Hematopoietic multipotent progenitor cell (in vitro differentiated cells): ENCODE measurements at places on chromosomes 11 and 22.

GRCh38 chr11:35362521-35362980, 56.8 kb downstream of the SLC1A2 start:
- DNase-seq, result no peak

DNA sequence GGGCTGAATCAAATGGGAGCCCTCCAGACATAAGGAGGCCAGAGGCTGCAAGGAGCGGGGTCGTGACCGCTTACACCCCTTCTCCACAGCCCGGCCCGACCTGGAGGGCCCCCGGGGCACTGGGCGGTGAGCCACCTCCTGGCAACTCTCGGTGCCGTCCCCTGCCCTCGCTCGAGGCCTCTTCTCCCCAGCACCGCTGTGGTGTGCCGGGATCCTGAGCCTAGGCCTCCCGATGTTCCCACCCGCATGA, 432 bp upstream of the GP1BB start:
- no peak for DNase-seq

- DNase-seq, result no peak
These were observed 339.3 kb downstream of the DCDC1 start for GRCh38 chr11:31030138-31030792.

DNA sequence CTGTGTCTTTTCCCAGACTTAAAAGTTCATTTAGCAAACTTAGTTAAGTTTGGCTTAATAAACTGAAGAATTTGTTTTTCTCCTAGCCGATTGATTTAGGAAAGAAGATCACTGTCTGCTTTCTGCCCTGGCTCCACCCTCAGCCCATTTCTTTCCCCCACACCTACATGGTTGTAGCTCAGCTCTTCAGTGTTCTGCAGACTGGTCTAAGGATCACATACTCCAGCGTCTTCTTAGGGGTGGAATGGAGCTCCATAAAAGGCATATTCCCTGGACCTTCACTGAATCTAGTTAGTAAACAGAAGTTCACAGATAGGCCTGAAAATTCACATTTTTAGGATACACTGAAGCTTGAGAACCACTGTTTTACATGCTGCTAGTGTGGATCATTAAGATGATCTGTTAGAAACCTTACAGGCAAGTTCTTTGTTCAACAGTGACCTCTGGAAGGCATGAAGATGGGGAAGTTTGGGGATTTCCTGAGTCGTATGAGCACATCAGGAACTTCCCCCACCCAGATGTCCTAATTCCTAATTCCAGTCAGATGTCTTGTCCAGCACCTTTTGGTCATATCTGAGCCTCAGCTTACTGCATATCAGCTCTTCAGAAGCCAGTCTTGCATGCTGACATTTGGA, 16.8 kb downstream of the PIWIL4 start:
- no peak for DNase-seq

- DNase-seq, result no peak
These were observed 17.7 kb downstream of the RAB30 start for GRCh38 chr11:83054001-83054400.

GRCh38 chr11:33690290-33691065, 10.1 kb downstream of the C11orf91 start:
- DNase-seq, result no peak

DNA sequence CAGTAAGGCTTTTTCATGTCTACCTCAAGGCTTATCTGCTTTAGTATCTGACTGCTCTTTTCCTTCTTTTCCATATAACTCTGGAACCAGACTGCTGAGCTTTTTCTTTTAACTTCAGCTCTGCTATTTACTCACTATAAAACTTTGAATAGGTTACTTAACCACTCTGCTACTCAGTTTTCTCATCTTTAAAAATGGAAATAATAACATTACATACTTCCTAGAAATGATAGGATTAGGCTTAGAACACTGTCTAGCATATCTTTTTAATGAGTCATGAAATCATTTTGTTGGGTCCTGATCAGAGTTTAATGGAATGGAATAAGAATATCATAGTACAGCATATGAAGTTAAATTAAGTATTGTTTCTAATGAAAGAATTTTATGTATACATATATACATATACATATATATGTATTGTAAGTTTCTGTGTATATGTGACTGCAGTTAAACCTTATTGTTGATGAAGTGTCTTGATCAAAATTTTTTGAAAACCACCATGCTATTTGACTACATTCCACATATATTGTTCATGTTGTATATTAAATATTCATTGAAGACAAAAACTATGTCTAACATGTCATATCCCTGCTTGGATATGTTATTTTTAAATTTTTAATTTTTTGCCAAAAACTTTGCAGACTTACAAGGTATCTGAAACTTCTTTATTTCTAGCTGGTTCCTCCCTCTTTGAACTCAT, 120.2 kb downstream of the METTL15 start:
- no peak for DNase-seq

DNA sequence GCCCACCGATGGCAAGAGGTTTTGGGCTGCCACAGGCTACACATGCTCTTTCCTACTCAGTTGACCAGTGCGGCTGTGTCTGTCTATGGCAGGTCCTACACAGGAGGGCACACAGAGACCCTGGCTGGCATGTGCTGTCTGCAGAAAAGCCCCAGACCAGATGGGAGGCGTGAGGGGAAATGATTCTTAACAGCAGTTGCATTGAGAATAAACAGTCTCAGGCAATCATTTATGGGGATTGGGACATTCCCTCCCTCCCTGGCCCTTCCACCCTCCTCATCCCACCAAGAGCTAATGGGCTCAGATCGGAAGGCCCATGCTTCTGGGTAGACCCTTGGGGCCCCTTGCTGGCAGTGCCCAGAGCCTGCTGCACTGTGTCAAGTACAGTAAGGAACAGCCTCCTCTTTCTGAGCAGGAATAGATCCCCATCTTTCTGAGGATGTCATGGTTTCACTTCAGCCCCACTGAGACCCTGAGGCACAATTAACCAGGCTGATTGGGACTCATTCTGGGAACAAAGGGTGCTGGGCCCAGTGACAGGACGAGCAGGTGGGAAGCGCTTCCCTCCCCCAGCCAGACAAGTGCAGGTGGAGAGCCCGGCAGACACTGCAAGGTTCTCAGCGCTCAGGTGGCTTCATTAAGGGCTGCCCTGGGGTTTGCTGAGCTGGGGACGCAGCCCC, 28.3 kb downstream of the TSPAN18 start:
- DNase-seq, result no peak

DNA sequence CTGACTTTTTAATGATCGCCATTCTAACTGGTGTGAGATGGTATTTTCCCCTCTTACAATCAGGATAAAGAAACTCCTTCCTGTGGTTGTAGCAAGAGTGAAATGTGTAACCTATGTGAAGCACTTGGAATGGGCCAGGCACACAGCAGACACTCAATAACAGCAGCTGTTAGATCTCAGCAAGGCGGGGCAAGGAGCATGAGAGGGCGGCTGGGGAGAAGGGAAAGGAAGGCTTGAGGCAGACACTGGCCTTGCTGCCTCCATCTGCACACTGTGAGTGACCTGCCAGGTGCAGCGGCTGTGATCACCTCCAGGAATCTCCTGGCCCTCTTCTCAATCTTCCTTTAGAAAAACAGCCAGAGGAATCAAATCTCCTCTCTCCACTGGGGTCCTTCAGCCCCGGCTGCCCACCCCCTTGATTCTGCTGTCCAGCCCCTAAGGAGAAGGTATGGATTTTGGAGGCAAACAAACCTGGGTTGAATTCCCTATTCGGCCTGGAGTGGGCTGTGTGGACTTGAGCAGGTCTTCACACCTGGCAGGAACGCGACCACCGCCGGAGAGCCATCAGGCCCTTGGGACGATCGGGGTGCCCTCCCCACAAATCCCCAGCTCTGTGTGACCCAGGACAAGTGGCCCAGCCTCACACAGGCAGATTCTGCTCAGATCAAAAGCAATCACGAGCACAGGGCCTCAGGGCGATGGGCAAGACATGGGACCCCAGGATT, 49.0 kb downstream of the RPUSD4 start:
- no peak for DNase-seq

- no peak for DNase-seq
These were observed 562.8 kb upstream of the CCDC179 start for GRCh38 chr11:23423104-23423503.

DNA sequence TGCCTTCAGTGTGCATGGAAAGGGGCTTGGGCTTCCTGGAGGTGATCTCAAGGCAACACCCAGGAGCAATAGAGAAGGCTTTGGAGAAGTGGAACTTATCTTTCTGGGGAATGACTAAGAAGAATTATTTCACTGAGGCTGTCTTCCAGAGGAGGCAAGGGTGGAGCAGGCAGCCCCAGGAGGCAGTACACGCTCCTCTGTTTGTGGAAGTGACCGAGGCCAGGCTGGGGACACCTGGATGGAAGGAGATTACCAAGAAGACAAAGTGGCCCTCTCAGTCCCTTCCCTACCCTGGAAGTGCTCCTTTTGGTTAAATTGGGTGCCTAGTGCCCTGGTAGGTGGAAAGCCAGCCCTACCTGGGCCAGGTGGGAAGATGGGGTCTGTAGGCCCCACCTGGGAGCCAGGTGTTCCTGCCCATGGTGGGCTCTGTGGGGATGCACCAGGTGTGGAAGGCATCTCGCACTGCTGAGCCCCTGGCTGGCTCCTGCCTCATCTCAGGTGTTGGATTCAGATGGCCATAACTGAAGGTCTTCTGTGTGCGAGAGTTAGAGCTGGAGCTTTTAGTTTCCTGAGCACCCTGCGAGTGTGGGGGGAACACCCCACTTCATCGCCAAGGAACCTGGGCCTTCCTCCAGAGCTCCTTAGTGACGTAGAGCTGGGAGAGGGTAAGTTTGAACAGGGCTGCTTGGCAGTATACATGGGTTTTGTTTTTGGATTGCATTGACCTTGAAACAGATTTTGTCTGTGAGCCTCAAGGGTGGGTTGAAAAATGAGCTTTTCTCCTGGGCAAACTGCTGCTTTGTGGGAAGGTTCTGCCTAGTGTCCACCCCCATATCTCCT, 46.1 kb downstream of the MICAL2 start:
- no peak for DNase-seq

DNA sequence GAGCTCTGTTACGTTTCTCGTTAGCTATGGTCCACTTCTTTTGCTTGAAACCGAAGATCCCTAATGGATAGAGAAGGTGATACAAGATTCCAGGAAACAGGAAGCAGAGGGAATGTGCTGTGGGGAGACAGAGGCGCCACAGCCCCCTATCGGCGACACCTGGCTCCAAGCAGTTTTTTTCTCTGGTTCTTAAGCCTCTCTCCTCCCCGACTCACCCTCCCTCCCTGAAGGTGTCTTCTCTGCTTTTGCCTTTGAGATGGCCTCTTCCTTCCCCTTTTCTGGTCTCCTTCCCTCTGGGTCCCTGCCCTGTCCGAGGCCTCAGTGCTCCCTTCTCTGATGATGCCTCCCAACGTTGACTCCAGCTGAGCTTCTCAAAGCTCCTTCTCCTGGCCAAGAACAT, 14.2 kb upstream of the APOBEC3A start:
- no peak for DNase-seq

- DNase-seq, result no peak
These were observed 4.2 kb downstream of the PDE2A start for GRCh38 chr11:72670041-72670440.

GRCh38 chr22:16866167-16866566, 41.0 kb upstream of the XKR3 start:
- DNase-seq, result no peak

- no peak for DNase-seq
These were observed 53.6 kb downstream of the NAV2 start for GRCh38 chr11:19766206-19766605.

GRCh38 chr11:86931548-86932258, 23.5 kb downstream of the FZD4 start:
- no peak for DNase-seq

DNA sequence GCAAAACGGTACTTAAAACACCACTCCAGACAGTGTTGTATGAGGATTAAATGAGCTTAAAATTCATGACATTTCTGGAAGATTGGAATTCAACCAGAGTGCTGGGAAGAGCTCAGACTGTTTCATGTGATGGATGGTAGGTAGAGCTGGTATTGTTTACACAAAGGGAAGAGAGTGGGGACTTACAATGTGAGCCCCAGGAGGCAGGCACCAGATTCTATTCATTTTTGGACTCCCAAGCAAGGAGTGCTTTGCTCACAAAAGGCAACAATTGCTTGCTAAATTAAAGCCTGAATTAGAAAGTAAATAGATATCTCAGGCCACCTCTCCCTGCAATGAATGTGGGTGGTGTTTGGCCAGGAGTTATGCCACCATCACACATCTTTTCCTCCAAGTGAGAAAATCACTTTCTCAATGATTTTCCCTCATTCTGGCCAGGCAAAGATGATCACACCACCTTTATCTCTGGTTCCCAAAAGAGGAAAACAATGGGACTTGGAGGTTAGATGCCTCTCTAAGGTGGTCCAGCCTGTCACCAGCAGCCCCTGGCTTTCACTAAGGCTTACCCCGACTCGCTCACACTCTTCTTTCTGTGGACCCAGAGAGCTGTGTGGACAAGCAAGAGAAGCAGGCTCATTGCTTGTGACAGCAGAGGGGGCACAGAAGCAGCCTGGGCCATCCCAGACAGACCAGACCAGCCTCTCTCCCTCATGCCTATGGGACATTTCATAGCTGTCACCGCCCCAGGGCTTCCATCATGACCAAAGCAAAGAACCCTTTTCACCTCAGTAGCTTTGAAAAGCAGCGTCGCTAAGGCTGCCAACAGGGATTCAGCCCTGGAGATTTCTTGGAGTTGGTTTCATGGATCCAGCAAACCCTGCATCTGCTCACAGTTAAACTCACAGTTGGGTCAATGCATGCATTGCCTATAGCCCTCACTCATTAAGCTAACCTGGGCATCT, 63.5 kb upstream of the DRD2 start:
- DNase-seq, result no peak

GRCh38 chr11:75633409-75634066, 35.3 kb downstream of the MAP6 start:
- no peak for DNase-seq

- no peak for DNase-seq
These were observed 628.8 kb upstream of the ANO5 start for GRCh38 chr11:21564095-21564494.

DNA sequence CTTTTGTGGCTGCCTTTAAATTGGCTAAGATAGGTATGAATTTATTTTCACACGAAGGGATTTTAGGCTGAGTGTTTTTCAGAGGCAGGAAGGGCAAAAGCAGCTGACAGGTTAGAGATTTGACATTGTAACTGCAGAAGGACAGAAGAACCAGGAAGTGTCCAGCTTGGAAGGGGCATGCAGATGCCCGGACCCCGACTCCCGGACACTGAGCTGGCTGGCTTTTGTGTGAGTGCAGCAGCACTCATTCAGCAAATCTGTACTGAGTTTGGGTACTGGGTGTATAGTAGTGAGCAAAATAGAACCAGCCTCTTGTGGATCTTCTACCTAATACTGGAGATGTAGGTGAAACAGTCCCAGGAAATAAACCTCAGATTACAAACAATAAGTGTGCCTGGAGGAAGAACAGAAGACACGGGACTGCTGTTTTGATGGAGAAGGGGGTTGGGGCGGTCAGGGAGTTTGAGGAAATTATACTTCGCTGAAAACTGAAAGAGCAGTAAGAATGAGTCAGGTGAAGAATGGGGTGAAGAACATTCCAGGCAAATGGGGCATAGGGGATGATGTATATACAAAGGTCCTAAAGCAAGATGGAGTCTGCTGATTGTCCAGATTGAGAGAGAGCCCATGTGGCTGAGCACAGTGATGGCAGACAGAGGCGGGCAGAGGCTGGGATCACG, 64.6 kb downstream of the PPFIBP2 start:
- DNase-seq, result no peak

DNA sequence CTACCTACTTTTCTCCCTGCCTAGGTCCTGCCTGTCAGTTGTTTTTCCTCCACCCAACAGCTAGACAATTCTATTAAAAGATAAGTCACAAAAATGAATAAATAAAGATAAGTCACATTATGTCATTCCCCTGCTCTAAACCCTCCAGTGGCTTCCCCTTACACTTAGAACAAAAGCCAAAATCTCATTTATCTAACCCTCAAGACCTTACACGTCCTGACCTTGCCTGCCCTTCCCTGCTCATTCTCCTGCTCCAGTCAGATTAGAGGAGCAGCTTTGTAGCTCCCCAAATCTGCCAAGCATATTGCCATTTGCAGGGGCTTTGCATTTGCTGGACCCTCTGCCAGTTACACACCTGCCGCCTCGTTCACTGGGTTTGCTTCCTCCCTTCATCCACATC, 16.7 kb downstream of the KREMEN1 start:
- no peak for DNase-seq
